COR-L47 (cell line): ENCODE measurements at places on chromosomes 7 and 10.

DNA sequence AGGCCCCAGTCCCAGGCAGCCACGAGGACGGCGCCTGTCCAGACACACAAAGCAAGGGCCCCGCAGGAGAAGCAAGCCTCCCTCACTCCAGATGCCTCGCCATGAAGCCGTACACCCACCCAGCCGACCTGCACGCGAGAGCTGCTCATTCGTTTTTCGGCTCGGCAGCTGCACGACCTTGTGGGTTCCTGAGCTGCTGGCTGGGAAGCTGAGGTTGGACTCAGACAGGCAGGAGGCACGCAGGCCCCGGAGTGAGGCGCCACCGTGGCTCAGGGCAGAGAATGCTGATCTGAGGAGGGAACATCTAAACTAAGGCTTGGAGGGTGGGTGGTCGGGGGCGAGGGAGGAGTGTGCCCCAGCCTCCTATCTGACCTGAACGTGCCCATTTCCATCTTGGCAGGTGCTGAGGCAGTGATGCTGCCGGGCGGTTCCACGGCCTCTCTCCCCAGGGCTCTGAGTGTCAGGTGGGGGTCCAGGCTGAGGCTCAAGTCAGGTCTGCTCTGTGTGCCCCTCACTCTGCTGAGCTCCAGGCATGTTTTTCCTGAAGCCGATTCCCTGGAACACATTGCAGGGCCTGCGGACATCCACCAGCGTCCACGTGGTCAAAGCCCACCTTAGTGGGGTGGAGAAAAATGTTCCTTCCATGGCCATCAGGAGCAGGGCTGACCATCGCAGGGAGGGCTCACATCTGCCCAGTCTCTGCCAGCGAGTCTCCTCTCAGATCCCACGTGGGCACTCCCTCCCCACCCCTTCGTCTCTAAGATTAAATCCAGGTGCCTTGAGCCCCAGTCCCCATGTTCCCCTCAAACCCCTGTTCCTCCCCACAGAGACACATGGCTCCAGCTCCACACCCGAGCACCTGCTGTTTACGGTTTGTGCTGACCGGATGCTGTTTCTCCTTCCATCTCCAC lies 28.1 kb upstream of the FAM20C start:
- no peak for DNase-seq

- no peak for DNase-seq
Observed at GRCh38 chr10:66934711-66935110, 8.9 kb downstream of the LRRTM3 start.

- no peak for DNase-seq
Observed at GRCh38 chr10:51964630-51965029, 265.2 kb upstream of the CSTF2T start.

DNA sequence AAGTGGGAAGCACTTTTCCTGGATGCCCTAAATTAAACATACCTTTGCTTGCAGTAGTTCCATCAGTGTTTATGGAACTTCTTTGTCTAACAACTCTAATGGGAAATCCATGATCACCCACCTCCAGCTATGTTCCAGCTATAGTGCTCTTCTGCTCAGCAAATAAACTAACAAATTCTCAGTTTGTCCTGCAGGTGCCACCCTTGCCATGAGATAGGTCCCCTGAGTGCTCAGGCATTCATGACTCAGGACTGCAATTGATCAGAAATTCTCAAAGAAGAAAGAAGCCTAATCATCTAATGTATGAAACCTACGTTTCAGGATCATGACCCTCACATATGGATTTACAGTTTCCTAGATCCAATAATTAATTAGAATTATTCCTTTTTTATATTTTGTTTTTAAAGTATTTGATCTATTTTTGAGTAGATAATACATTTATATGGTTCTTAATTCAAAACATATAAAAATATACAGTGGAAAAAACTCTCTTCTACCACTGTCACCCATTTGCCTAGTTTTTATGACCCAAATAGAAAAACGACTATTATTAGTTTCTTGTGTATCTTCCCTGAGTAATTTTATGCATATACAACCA lies 48.7 kb upstream of the DYNC1I1 start:
- peak; percentile 69 for DNase-seq
